ENCODE measurements at places on chromosomes 11 and 22.

- no peak for DNase-seq
Measured at GRCh38 chr22:27110665-27111451, 453.5 kb downstream of the MIAT start.

- DNase-seq: no peak
Measured at GRCh38 chr11:72947229-72947628, 133.0 kb downstream of the ATG16L2 start.

- peak; percentile 65 for DNase-seq
Measured at GRCh38 chr11:3905080-3905953, 49.9 kb downstream of the STIM1 start.

DNA sequence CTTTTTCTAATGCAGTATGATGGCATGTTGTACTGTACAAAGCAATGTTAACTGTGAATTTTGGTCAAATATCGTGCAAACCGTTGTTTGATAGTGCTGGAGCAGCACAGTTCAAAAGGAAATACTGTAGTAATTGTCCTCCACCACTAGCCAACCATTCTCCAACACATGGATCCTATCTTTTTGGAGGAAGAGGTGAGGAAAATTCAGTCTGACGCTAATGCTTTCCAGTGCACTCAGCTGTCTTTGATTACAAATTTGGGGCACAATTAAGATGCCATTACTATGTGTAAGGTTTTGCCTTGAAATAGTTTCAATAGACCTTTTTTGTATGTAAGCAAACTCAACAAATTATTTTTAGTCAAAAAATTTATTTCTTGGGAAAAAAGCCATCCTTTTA lies 240.5 kb upstream of the CCDC179 start:
- DNase-seq: no peak

- DNase-seq: no peak
Measured at GRCh38 chr11:12381875-12382274, 4.5 kb downstream of the PARVA start.

- peak; percentile 60 for DNase-seq
Measured at GRCh38 chr11:126310200-126310991, 6.5 kb downstream of the DCPS start.

DNA sequence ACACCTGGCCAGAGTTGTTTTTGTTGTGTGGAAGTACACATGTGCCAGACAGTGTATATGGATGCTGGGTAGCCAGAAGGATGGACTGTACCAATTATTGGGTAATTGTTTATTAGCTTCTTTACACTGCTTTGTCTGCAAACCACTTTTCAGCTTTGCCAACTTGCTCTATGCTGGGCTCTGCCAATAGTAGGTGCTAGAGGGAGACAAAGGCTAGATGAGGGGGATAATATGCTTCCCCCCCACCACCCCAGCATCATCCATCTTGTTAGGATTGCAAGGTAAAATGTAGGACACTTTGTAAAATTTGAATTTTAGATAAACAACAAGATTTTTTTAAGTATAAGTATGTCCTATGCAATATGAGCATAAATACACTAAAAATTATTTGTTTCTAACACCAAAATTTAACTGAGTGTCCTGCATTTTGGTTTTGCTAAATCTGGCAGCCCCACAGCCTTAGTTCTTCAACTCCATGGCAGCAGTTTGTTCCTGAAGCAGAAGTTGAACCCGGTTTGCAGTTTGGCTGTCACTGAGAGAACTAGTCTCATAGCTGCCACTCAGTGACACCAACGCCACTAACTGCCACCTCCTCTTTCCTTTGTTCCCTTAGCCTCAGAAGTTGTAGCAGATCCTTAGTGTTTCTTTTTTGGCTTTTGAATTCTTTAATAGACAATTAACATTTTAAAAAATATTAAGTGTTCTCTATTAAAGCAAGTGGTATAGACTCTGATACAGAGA lies 78.8 kb downstream of the CCDC81 start:
- DNase-seq: no peak

DNA sequence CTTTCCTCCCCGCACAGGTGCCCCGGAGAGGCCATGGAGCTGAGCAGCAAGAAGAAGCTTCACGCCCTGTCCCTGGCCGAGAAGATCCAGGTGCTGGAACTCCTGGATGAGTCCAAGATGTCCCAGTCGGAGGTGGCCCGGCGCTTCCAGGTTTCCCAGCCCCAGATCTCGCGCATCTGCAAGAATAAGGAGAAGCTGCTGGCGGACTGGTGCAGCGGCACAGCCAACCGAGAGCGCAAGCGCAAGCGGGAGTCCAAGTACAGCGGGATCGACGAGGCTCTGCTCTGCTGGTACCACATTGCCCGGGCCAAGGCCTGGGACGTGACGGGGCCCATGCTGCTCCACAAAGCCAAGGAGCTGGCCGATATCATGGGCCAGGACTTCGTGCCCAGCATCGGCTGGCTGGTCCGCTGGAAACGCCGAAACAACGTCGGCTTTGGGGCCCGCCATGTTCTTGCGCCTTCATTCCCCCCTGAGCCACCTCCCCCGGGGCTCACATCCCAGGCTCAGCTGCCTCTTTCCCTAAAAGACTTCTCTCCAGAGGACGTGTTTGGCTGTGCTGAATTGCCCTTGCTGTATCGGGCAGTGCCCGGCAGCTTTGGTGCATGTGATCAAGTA lies 1.3 kb downstream of the TIGD3 start:
- no peak for DNase-seq

- DNase-seq: no peak
Measured at GRCh38 chr22:43289976-43290721, 53.0 kb downstream of the SCUBE1 start.

DNA sequence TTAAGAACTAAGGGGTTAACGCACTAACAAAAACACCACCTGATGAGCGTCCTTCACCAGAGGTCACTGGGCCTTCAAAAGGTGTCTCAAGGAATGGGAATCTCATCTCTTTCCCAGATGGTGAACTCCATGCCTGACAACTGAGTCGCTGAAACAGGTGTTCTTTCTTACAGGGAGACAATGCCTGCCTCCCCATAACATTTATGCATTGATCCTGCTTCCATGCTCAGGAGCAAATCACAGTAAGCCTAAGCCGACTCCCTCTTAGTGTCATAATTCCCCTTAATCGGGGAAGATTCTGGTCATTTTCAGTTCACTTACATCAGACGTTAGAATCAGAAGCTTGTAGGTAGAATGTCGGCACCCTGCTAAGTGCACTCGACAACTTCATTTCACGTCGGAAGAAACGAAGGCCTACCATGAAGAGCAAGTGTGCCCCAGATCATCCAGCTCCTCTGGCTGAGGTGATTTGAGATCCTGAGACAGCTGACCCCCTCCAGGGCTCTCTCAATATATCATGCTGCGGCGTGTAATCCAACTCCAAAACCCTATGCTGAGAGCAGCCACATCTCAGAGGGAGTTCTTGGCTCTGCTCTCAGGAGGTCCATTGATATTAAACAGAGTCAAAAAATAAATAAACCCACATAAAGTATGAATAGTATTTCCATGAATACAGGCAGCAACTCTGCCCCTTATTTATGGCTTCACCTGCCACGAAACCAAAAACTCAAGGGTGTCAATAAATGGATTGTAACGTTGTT lies 163.1 kb downstream of the LARGE1 start:
- no peak for DNase-seq

DNA sequence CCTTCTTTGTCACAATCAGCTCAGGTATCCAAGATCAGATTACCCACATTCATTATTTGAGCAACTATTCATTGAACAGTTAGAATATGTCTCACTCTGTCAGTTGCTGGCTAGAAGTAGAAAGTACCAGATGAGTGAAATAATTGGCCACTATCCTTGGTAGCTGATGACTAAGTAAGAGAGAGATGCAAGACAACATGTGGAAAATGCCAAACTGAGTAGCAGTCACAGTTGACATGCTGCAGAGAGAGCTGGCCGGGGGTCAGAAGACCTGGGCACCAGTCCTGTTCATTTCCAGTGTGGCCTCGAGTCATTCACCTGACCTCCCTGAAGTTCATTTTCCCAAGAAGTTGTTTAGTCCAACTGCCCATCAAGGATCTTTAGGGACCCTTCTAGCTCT lies 22.5 kb upstream of the SMIM35 start:
- no peak for DNase-seq

DNA sequence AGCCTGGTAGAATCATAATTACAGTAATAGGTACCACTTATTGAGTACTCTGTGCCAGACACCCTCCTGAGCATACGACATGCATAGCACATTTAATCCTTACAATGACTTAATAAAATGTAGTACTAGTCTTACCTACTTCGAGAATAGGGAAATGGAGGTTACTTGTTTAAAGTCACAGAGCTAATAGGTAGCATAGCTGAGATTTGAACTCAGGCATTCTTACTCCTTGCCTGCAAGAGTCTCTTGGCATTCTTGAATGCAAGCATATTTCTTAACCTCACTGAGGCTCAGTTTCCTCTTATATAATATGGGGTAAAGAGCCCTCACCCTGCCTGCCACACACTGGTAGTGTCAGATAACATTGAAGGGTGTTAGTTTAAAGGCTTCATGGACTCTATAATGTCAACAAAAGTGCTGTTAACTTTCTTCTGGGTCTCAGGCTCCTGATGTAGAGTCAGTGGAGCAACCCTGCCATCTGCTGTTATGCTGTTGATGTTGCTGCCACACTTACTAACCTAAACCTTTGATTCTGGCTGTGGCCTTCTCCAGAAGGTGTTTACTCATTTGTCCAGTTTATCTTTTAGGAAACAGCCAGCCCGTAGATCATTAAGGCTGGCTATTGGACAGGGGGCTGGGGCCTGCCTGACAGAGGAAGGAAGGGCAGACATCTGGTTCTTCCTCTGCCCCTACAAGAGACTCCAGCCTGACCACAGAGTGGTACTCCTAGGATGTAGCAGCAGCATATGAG lies 18.9 kb downstream of the LIMK2 start:
- DNase-seq: no peak

DNA sequence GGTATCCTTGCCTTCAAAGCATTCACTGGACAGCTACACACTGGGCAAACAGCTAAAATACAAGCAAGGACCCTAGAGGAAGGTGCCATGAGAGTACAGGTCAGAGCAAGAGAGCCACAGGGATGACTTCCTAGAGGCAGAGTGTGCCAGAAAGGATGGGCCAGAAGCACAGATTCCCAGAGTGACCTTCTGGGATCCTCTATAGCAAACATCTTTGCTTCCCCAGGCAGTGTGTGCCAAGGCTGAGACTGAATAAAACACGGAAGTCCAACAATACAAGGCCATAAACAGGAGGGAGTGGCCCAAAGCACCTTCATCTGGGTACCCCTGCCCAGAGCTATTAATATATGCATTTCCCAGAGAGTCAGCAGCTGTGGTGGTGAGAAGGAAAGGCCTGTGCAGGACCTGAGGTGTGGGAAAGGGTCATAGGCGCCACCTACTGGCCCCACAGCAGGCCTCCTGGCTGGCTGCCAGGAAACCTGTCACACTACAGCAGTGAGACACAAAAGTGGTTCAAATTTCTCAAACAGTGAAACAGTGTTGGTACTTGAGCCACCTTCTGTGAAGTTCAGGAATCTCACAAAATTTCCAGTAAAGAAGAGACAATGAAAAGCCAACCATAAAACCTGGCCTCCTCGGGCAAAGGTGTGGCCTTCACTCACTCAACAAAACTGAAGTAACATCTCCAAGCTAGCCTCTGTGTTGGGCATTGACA lies 20.3 kb downstream of the CLPB start:
- DNase-seq: peak; percentile 79

DNA sequence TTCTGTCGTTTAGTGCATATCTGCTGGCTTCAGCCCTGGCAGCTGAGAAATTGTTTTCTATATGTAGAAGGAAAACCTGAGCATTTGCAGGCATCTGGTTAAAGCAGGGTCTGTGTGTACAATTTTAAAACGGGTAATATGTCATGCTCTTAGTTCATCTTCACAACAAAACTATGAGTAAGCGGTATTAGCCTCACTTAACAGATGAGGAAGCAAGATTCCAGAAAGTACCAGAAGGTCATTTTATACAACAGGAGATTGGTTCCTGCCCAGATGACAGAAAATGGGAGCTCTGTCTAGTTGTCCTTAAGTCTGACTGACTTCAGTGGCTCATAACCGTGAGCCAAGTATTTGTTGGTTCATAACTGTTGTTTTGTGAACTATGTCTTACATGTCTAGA lies 1.1 kb downstream of the TIMM10B start:
- DNase-seq: no peak

- no peak for DNase-seq
Measured at GRCh38 chr11:12517306-12517705, 139.9 kb downstream of the PARVA start.

GRCh38 chr11:120208001-120208441 lies 2.8 kb upstream of the OAF start:
- DNase-seq: no peak

DNA sequence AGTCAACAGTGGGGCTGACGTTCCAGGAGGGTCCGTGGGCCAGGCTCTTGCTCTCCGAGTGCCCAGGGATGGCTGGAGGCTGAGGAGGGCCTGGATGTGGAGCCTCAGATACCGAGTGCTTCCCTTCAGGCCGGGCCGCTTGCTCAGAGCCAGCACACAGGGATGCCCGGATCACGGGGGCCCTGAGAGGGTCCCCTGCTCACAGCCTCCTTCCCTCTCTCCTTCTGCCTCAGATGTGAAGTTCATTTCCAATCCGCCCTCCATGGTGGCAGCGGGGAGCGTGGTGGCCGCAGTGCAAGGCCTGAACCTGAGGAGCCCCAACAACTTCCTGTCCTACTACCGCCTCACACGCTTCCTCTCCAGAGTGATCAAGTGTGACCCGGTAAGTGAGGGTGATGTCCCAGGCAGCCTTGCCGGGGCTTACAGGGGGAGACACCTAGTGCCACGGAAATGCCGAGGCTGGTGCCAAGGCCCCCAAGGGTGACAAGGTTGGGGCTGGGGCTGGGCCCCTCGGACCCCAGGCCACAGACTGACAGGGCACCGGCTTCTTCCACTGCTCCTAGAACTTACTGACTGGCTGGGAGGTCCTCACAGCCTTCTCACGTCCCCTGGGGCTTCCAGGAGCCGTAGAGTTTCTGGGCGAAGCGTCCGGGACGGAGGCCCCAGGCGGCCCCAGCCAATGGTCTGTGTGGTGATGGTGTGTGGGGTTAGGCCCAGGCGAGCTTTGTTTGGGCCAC lies 7.0 kb downstream of the CCND1 start:
- DNase-seq: no peak

- DNase-seq: peak; percentile 56
Measured at GRCh38 chr11:122751292-122752070, 86.8 kb upstream of the CRTAM start.

DNA sequence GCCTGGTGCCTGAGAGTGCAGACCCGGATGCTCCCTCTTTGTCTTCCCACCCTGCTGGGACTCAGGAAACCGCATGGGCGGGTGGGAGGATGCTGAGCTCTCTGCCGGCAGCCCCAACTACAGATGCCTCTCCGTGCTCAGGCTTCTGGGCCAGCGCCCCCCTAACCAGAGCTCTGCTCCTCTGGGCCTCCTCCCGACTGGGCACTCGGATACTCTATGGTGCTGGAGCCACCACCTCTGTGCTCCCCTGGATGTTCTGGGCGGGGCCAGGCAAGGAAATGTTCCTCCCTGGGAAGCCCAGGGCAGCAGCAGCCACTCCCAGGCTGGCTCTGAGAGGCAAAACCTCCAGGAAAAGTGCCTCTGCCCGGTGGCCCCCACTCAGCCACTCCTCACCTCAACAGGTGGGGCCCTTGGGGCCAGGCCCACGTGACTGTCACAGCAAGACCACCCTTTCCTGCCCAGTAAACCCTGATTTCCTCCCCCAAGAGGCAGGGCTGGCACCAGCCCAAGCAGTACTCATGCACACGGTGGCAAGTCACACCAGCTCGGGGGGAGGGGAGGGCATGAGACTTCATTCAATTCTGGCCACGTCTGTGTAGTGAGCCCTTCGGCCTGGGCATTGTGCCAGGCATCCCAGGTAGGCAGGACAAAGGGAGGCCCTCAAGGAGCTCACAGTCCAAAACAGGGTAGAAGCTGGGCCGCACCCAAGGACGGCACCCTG lies 54.7 kb upstream of the TCF20 start:
- no peak for DNase-seq
